ENCODE measurements at places on chromosomes 6 and 20.

DNA sequence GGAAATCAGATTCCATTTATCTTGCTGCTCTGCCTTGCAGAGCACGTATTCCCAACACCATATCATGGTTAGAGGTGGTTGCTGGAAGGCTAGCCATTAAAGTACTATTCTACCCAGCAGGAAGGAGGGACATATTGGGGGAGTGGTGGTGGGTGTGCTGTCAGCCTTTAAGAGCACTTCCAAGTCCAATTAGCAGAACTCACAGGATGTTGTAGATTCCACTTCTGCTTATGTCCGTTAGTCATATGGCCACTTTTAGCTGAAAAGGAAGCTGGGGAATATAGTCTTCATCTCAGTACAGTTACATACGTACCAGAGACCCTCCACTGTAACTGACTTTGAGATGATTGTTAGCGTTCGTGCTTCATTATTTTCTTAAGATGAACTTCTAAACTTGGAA, 94.4 kb downstream of the SAMD3 start:
- DNase-seq: no peak

DNA sequence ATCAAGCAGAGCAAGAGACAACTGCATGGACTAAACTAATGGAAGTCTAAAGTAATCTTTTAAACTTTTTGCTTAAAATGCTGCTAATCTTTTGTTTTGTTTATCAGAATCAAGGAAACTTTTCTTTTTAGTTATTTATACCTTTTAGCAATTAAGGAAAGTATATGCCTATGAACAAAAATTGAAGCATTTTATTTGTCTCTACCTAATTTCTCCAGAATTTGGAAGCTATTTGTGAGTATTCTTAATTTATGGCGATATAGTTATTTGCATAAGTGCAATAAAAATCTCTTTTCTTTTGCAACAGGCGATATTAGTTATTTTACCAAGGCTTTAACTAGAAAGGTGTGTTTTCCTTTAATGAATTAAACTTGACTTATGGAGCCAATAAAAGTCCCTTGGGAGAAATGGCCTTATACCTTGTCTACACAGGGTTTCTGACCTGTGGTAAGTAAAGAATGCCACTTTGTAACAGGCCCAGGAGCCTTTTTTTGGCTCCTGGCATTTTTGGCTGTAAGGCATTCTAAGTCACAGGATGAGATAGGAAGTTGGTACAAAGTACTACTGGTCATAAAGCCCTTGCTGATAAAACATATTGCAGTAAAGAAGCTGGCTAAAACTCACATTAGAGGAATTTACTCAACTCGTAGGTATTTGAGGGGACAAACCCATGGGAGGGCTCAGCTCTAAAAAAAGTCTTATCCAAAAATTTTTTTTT, 37.2 kb downstream of the TMEM14A start:
- no peak for DNase-seq

- DNase-seq: no peak
Measured at GRCh38 chr20:5041433-5041832, 40.1 kb upstream of the SLC23A2 start.

DNA sequence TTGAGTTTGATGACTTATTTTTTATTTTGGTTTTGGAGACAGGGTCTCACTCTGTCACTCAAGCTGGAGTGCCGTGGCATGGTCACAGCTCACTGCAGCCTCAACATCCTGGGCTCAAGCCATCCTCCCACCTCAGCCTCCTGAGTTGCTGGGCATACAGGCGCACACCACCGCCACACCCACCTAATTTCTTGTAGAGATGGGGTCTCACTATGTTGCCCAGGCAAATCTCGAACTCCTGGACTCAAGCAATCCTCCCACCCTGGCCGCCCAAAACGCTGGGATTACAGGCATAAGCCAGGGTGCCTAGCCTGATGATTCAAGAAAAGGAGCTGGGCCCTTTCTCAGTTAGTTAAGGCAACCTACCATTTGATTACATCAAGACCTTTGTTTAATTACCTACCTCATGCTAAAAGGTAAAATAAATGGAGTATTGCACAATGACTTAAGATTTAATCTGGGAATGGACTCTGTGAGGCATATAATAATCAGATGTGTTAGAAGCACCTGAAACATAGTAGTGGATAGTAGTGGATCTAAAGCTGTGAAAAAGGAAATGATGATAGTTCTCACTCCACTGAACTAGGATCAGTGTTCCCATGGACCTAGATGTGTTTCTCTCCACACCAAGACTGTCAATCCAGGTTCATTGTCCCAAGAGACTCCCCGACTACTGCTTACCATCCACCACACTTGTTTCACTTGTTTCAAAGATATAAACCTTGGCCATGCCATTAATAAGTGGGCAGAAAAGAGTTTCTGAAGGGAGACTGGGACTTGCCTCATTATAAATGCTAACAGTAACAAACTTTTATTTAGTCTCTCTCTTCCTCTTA, 2.1 kb downstream of the TNFRSF21 start:
- no peak for DNase-seq

- DNase-seq: no peak
Measured at GRCh38 chr20:57199656-57200405, 66.6 kb downstream of the BMP7 start.
